ENCODE measurements at places on chromosomes 7 and 10.

DNA sequence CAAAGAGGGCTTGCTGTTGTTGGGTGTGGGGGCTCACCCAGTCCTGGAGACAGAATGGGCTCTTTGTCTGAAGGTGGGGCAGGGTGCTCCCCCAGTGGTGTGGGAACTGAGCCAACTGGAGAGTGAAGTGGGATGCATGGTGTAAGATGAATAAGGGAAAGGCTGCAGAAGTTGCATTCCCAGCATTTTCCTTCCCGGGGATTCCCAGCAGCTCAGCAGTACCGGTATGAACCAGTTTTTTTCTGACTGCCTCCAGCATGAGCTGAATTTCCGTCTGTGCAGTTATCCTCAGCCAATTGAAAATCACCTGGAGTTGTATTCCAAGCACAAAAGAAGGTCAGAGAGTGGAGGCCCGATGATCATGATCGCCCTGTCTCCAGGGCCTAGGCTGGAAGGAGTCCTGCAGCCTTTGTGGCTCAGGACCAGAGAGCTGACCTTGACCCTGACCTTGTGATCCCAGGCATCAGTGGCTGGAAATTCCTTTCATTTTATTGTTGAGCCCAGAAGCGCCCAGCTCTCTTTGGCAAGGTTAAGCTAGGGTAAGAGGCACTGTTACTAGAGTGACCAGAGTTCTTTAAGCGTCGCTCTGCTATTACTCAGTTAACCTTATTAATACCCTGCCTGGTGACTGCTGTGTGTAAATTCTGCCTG, 33.4 kb downstream of the OGDH start:
- no peak for DNase-seq

GRCh38 chr7:105815576-105815975, 60.8 kb downstream of the ATXN7L1 start:
- DNase-seq = no peak

GRCh38 chr10:62573929-62574328, 199.8 kb downstream of the ZNF365 start:
- DNase-seq = no peak

DNA sequence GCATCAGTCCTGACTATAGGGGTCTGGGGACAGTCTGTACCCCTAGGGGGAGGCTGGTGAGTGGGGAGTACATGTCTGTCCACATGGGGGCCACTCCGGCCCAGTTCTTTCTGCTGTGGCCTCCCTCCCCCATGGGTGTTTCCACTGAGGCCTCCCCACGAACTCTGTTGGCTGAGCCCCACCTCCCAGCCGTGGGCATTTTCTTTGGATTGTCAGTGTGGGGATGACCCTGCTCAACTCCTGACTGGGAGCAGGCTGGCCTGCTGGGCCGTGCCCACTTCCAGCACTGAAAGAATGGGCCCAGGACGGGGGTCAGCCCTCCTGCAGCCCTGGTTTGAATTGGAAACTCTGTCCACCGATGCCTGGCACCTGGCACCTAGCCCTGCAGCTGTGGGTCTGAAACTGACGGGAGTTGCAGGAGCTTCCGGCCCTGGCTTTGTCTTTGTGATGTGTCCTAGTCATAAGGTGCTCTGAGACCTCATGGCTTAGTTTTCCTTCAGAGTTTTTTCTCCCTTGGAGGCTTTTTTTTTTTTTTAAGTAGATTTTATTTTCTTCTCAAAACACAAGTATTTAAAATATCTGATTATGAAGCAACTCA, 46.5 kb downstream of the LHPP start:
- no peak for DNase-seq

DNA sequence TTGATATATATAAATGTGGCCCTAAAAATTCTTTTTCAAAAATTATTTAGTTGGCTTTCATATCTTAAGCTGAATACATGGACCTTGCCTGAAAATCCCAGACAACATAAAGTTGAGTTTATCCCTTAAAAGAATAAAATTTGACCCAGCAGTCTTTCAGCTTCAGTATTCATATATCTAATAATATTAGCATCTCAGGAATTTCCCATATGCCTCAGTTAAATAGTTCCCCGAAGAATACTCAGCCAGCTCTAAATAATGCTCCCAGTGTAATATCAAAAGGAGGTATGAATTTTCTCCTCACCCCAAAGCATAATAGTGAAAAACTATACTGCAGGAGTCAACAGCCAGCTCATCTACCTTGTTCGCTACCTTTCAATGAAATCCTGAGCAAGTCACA, 145.9 kb downstream of the CTNNA3 start:
- DNase-seq = no peak

GRCh38 chr7:146423446-146423845, 306.8 kb downstream of the CNTNAP2 start:
- DNase-seq = no peak
